ENCODE measurements at places on chromosomes 11 and 22. TPM values are rescaled to one million over a fixed set of nuclear protein-coding genes. Genes with fewer than 3 reads are reported as not detected.

GDPD4 gene
- not detected for total RNA-seq

NFAM1 gene
- total RNA-seq: not detected

ROBO4 gene
- total RNA-seq: 6.7 TPM

SOX10 gene
- 4.9 TPM for total RNA-seq

CNTF gene
- 2.1 TPM for total RNA-seq
